ENCODE measurements at places on chromosomes 3 and 15.
A peak's percentile ranks its signal among the peaks of the same experiment; 100 is the strongest.

- no peak for DNase-seq
These were observed 2.0 kb downstream of the XRN1 start for GRCh38 chr3:142445816-142446254.

GRCh38 chr3:131795390-131796090 lies 239.3 kb downstream of the CPNE4 start:
- DNase-seq = no peak

DNA sequence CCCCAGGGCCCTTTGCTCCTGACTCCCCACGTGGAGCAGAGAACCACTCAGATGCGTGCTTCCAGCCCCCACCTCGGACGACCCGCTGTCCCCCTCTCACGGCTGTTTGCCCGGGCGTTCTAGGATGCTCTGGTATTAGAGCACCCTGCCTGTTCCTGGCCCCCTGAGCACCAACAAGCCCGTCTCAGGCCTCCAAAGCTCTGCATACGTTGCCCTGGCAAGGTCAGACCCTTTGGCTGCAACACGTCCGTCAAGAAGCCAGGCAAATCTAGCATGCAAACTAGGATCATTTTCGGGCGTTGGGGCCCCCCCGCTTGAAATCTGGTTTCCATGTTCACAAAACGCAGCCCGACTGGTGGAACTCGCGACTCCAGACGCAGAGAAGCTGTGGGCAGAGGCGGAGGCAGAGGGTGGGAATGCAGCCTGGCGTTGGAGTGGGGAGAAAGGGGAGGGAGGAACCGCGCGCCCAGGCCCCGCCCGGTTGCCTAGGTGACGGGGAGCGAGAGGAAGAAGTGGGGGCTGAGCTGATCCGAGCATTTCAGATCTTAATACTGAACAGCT lies 86.2 kb upstream of the PIAS1 start:
- no peak for DNase-seq

GRCh38 chr3:140597792-140598191 lies 80.1 kb upstream of the TRIM42 start:
- DNase-seq = no peak

GRCh38 chr15:88243895-88244787 lies 12.4 kb downstream of the NTRK3 start:
- no peak for DNase-seq

- no peak for DNase-seq
These were observed 984 bp upstream of the RPP25 start for GRCh38 chr15:74957476-74958035.

- no peak for DNase-seq
These were observed 49.8 kb downstream of the RSRC1 start for GRCh38 chr3:158159714-158160113.

DNA sequence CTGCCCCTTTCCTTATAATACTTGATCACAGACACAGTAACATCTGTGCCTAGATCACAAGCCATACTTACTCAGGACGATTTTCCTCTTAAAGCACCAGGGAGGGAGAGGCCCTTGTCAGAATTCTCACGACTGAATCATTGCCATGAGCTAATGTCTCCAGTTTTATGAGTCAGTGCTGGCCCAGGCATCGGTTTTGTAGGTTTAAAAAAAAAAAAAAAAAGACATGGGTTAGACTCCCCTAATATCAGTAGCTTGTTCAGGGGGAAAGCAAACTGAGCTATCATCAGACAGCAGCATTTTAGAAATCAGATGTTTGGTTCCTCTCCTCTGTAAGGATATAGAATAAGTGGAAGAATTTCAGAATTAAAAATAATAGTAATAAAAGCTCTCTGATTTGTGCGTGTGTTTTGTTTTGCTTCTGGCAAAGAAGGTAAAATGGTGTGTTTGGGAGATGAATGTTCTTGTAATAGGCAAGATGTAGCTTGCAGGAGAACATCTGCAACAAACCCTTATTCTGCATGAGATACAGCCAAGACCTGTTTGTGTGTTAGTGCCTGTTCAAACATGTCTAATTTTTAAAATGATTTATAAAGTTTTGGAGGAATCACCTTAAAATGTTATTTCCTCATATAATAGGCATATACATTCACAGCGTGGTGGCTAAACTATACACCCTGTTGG lies 193.6 kb downstream of the TP63 start:
- DNase-seq = no peak

DNA sequence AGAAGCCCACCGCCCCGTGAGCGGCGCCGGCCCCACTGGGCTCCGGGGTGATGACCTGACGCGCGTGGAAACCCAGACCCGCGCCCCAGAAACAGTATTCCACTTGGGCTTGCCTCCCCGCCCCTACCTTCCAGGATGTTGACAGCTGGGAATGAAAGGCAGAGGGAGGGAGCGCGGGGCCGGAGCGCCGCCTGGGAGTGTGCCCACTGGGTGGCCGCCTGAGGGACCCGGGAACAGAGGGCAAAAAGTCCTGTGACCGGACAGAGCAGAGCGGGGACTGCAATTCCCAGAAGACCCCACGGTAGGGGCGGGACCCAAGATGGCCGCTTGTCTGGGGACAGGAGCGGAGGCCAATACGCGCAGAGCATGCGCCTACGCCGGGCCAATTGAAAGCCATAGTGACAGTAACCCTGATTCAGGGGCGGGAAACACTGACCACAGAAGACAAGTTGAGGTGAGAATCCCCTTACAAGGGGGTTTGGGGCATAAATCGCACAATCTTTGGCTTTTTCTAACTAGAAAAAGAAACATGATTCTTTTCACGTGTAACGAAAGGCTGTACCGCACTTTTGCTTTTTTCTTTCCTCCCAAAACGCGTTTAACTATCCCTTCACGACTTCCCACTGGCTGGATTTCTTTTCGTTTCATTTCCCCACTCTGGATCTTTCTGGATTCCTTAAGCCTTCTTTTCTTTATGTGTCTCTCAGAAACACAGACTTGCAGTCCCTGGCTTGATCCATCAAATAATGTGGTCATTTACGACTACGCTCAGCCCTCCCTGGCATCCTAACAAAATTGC lies at the start of gene FHIT:
FHIT (minus strand) TSS at position 279 of the 799 bp plus-strand sequence.
- DNase-seq = peak; percentile 88

- no peak for DNase-seq
These were observed 6.2 kb downstream of the CILP start for GRCh38 chr15:65204931-65205660.

DNA sequence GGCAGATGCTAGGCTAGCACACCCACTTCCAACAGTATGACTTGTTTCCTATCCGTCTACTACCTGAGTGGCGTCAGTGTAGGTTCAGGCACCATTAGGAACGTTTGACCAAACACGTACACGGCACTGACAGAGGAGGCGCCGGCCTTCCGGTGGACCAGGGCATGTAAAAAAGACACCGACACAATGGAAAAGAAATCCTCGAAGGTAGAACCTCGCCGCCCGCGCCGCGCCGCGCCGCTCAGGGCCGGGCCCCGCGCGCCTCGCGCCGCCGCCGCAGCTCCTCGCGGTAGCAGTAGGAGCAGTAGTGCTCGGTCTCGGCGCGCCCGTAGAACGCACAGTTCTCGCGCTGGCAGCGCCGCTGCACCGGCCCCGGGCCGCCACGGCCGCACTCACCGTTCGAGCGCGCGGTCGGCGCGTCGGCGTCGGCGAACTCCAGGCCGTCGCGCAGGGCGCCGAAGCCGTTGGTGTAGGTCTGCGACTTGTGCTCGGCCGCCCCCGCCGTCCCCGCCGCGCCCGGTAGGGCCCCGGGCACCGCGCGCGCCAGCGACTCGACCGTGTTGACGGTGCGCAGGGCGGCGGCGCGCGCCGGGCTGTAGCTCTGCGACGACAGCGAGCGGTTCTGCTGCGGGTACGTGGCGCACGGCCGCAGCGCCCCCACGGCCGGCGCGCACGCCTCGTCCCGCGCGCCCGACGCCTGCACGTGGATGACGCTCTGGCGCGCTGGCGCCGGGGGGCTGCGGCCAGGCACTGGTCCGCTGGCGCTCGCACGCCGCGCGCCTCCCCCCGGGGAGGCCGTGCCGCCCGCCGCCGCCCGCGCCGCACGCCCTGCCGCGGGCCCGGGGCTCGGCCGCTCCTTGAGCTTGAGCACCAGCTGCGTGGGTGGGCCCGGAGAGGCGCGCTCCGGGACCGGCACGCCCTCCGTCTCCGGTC lies 156.7 kb downstream of the KLF13 start:
- no peak for DNase-seq

DNA sequence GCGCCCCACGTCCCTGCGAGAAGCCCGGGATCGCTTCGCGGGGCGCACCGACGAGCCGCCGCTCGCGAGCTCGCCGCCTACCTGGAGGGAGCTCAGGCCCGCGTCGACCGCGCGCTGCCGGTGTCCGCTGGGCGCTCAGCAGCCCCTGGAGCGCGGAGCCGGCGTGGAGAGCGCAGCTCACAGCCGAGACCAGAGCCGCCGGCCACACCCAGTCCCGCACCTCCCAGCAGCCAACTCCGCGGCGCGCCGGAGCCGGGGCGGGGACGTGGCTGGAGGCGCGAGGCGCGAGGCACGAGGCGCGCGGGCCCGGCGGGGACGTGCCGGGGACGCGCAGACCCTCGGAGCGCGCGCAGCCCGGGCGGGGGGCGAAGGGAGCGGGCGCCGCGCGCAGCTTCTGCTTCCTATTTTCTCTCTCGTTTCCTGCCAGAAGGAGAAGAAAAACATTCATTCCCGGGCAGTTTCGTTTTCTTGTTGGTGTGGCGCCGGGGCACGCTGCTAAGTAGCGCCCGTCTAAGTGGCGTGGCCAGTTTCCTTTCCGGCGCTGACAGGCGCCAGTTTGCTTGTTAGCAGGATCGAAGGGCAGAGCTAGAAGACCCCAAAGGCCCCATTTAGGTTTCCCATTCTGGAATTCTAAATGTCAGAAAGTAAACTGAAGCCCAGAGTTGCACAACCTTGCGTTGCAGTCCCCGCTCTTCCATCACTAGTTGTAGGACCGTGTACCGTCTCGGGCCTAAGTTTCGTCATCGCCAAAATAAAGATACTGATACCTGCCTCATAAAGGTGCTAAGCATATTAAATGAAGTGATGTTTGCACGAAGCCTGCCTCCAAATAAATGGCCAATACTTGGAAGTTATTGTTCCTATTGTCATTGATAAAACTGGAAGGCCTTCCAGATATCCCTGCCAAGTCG lies at the start of gene GNB4:
GNB4 (minus strand) TSS at position 206 of the 911 bp plus-strand sequence. CDS start 25,270 bp downstream, outside the sequence.
- DNase-seq = peak; percentile 67

GRCh38 chr3:194658477-194659242 lies 13.3 kb downstream of the LSG1 start:
- no peak for DNase-seq

GRCh38 chr15:63507878-63508818 lies 3.8 kb downstream of the USP3 start:
- DNase-seq = no peak

DNA sequence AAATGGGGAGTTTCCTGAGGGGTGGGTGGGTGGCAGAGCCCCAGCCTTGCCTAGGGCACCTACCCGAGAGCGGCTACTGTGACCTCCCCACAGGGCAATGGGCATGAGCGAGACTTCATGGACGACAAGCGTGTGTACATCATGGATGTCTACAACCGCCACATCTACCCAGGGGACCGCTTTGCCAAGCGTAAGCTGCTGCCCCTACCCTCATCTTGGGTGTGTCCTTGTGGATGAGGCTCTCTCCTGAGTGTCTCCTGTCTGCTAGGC lies 22.6 kb downstream of the HDAC11 start:
- DNase-seq = no peak

- DNase-seq = no peak
These were observed 59.4 kb downstream of the MCTP2 start for GRCh38 chr15:94290730-94291129.

DNA sequence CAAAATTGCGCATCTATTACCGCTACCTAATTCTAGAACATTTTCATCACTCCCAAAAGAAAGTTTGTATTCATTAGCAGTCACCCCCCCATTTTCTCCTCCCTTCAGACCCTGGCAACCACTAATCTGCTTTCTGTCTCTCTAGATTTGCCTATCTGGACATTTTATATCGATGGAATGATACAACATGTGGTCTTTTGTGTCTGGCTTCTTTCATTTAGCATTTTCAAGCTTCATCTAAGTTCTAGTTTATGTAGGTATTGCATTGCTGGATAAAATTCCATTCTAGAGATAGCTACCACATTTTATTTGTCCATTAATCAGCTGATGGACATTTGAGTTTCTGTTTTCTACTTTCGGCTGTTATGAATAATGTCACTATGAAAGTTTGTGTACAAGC lies 38.4 kb downstream of the SLMAP start:
- DNase-seq = no peak

GRCh38 chr15:83053151-83053550 lies 13.9 kb downstream of the BTBD1 start:
- no peak for DNase-seq

DNA sequence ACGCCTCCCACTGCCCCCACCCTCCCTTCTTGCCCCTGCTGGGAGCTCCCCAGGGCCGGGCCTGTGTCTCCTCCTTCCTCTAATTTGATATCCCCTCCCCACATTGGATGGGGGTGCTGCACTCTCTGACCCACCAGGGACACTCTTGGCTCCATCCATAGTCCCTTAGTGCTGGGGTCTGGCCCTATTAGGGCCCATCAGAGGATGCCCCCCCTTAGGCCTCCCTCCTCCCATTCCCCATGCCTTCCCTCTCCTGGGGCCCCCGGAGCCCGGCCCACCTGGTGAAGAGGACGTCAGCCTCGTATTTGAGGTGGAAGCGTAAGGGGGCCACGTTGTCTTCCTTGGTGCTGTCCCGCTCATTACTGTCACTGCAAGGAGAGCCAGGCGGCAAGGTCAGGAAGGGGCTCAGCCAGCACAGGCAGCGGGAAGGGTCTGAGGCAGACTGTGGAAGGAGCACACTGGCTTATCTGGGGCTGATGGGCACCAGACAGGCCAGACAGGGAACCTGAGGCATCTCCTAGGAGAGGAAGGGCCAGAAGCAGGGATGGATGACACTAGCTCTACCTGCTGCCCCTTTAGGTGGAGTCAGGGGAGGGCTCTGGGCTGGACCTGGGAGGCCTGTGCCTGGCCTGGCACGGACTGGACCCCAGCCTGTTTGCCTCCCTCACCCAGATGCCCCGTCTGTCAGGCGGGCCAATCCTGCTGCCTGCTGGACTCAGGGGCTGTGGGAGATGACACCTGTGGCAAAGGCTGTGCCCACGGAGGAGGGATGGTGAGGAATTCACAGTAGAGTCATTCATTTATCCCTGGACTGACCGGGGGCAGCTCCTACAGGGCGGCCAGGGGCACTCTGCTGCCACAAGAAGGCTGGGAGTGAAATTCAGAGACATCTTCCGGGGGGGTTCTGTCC lies 36.2 kb downstream of the FEM1B start:
- DNase-seq = no peak

GRCh38 chr3:194374935-194375334 lies 5.4 kb upstream of the LRRC15 start:
- DNase-seq = no peak

DNA sequence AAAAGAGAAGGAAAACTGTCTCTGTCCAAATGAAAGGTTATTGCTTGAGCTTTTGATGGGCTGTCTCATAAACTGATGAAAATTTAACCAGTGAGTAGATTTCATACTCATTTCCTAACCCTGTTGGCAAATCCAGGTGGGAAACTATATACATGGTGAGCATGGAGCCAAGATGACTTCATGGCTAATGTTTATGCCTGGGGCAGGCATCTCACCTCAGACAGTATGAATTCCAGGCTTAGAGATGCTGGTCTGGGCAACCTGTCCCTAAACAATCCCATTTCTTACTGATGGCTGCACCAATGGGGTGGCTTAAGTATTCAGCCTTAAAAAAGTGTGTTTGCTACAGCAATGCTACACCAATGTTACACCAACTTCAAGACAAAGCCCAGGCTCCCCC lies 58.1 kb downstream of the SLTM start:
- no peak for DNase-seq
